ENCODE measurements at places on chromosomes 4 and X.

- no peak for DNase-seq
These were observed 9.5 kb downstream of the HPGDS start for GRCh38 chr4:94332983-94333590.

GRCh38 chr4:186901850-186902249 is 178.2 kb upstream of the FAT1 start:
- DNase-seq, result no peak

- no peak for DNase-seq
These were observed 417.1 kb upstream of the MAGEB16 start for GRCh38 chrX:35380808-35381700.

DNA sequence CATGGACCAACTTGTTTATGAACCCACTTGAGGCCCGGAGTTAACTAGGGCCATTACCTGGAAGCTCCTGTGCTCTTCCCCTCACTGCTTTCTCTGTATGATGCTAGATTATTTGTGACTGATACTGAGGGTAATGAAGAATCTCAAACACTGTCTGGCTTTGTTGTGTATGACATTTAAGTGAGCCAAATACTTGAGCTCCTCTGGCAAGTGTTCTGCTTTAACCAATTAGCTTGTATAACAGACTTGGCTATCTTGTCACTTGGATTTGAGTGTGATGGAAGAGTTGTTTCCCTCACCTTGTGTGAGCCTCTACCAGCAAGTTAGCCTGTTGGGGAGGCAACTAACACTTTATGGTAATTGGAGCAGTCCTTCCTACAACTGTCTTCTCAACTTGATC is 42.7 kb downstream of the CCNG2 start:
- DNase-seq, result no peak

- no peak for DNase-seq
These were observed 84.6 kb upstream of the TRIM2 start for GRCh38 chr4:153119626-153120025.

DNA sequence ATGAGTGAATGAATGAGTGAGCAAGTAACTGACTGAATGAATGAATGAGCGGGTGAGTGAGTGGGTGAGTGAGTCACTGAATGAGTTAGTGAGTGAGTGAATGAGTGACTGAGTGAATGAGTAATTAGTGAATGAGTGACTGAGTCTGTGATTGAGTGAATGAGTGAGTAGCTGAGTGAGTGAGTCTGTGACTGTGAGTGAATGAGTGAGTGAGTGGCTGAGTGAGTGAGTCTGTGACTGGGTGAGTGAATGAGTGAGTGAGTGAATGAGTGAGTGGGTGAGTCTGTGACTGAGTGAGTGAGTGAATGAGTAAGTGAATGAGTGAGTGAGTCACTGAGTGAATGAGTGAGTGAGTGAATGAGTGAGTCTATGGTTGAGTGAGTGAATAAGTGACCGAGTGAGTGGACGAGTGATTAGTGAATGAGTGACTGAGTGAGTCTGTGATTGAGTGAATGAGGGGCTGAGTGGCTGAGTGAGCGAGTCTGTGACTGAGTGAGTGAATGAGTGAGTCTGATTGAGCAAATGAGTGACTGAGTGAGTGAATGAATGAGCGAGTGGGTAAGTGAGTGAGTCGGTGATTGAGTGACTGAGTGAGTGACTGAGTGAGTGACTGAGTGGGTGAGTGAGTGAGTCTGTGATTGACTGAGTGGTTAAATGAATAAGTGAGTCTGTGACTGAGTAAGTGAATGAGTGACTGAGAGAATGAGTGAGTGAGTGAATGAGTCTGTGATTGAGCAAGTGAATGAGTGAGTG is 223.0 kb upstream of the PSAPL1 start:
- DNase-seq, result no peak

GRCh38 chr4:132530861-132531260 is 618.2 kb upstream of the PCDH10 start:
- no peak for DNase-seq

GRCh38 chr4:1216869-1217294 is 32.0 kb downstream of the CTBP1 start:
- DNase-seq, result no peak

GRCh38 chrX:44344194-44344593 is 722 bp upstream of the EFHC2 start:
- DNase-seq, result no peak

- no peak for DNase-seq
These were observed 203.5 kb upstream of the TET2 start for GRCh38 chr4:104942990-104943743.

DNA sequence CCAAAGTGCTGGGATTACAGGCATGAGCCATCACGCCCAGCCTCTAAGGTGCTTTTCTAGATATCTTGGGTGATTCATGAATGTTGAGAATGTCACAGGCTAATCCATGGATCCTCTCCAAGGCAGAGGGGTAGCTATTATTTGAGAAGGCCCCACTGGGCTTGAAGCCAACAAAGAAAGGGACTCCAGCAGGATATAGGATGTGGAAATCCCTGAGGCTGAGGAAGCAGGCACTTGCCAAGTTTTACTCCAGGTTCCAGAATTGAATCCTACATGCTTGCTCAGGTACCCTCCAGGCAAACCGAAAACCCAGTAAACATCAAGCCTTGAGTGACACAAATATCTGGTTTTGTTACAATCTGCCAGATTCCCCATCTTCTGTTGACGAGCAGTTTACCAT is 15.8 kb downstream of the NLGN3 start:
- DNase-seq, result no peak

- DNase-seq, result no peak
These were observed 14.2 kb downstream of the ATOH1 start for GRCh38 chr4:93842601-93843252.

GRCh38 chrX:96435378-96436035 is 249.1 kb upstream of the DIAPH2 start:
- DNase-seq, result no peak

DNA sequence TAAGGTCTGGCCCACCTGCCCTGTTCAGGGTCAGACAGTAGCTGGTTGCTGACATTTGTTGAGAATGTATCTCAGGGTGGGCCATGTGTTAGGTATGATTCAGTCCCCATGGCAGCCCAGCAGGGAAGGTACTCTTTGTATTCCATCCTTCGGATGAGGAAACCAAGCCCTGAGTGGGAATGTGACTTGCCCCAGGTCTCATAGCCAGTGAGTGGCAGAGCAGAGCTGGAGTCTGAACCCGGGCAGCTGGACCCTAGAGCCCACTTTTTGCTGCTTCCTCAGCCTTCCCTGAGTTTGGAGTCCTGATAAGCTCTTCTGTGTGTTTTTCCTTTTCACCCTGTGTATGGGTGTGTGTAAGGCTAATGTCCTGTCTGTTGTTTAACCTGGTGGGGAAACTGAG is 21.6 kb upstream of the UBA1 start:
- no peak for DNase-seq

DNA sequence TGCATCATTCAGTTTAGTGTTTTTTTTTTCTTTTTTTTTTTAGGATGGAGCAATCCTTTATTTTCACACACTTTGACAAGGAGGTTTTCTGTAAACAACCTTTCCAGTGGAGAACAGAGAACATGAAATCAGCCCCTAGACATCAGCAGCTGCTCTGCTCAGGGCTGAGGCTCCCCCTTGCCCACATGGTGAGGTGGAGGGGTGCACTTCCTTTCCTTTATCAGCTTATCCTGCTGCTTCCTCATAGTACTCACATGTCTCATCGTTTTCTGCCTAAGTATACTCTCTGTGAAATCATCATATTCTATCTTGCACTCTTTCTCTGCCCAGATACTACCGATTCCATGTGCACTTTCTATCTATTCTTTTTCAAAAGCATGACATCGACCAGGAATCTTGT is 47.6 kb upstream of the PRSS12 start:
- DNase-seq, result no peak

DNA sequence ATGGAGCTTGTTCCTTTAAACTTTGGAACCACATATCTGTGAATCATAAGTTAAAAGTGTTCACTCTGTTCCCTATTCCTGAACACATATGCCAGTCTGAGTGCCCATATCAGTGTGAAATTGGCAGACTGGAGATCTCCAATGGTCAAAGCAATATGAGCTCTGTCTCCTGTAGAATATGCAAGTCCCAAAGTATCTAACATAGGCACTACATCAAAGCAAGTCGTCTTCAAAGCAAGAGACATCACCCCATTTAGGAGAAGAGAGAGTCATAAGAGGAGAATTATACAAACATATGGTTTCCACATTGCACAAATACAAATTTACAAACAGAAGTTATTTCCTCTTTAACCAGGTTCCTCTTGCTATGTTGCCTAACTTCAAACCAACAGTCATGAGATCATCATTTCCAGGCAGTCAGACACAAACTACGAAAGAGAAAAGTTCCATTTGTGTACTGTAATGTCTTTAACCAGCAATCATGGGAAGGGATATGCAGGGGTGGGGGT is 9.9 kb upstream of the GK start:
- no peak for DNase-seq

- no peak for DNase-seq
These were observed 54.5 kb upstream of the GPR34 start for GRCh38 chrX:41634284-41634683.

- DNase-seq, result no peak
These were observed 51.0 kb downstream of the DHX15 start for GRCh38 chr4:24533364-24533763.

- DNase-seq, result no peak
These were observed 150.0 kb downstream of the CBR4 start for GRCh38 chr4:168859888-168860694.

- DNase-seq, result no peak
These were observed 550.5 kb upstream of the SMIM31 start for GRCh38 chr4:164203476-164203875.

DNA sequence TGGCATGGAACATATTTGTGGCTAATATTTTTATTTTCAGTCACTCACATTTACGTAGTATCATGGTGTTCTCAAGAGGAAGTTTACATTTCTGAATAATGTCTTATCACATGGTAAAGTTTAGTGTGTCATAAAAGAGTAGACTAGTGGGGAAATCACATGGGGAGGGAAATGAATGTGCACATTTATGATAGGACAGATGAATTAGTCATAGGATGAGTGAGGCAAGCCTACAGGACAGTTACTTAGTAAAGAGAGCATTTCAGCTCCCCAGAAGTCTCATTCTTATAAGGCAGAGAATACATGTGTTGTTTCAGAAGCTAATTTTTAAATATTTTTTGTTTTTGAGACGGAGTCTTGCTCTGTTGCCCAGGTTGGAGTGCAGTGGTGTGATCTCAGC is 6.2 kb downstream of the GK start:
- no peak for DNase-seq

Measured in NCI-H187 (cell line).